COR-L47 (cell line): ENCODE measurements at places on chromosomes 12 and 14.

GRCh38 chr12:93895089-93895445 lies 217.9 kb downstream of the CRADD start:
- DNase-seq: no peak

- DNase-seq: no peak
Measured at GRCh38 chr12:18400186-18400585, 138.9 kb downstream of the PIK3C2G start.

- DNase-seq: no peak
Measured at GRCh38 chr12:104846056-104846767, 111.9 kb downstream of the SLC41A2 start.

- DNase-seq: no peak
Measured at GRCh38 chr12:79521576-79521975, 169.2 kb downstream of the PAWR start.

DNA sequence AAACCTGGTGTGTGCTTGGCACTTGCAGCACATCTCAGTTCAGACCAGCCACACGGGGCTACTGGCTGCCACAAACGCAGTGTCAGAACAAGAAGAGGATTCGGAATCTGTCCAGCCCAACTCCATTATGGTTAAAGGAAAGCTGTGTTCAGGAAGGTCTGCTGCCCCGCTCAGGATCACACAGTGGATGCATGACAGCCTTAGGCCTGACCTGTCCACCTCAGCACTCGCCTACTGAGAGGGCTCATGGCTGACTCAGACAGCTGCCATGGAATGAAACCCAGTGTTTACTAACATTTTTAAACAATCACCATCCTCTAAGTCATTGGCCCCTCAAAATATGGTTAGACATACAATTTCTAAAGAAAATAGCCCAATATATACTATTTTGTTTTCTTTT lies 5.6 kb upstream of the NIN start:
- DNase-seq: no peak

DNA sequence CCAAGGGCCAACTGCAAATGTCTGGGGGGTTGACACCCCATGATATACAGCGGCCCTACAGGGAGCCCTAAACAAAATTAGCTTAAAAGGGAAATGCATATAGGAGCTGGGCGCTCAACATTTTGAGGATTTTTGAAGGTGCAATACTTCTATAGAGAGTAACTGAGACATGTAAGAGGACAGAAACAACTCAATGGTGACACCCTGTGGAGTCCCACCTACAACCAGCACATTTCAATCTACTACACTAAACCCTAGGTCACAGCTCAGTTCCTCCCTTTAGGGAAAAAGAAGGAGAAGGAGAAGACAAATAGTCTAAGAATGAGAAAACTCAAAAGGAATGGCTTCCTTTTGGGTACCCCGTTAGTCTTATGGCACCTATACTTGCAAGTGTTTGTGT lies 1010.5 kb upstream of the NOVA1 start:
- DNase-seq: no peak

GRCh38 chr12:99611599-99611998 lies 36.0 kb upstream of the GARIN6 start:
- DNase-seq: no peak

DNA sequence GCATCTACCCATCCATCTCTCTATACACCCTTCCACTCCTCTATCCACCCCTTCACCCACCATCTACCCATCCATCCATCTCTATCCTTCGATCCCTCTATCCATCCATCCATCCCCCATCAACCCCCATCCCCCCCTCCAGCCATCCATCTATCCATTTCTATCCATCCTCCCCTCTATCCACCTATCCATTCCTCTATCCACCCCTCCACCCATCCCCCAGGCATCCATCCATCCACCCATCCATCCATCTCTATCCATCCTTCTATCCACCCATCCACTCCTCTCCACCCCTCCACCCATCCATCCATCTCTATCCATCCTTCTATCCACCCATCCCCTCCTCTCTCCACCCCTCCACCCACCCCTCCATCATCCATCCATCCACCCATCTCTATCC lies 17.5 kb upstream of the GPR132 start:
- no peak for DNase-seq

DNA sequence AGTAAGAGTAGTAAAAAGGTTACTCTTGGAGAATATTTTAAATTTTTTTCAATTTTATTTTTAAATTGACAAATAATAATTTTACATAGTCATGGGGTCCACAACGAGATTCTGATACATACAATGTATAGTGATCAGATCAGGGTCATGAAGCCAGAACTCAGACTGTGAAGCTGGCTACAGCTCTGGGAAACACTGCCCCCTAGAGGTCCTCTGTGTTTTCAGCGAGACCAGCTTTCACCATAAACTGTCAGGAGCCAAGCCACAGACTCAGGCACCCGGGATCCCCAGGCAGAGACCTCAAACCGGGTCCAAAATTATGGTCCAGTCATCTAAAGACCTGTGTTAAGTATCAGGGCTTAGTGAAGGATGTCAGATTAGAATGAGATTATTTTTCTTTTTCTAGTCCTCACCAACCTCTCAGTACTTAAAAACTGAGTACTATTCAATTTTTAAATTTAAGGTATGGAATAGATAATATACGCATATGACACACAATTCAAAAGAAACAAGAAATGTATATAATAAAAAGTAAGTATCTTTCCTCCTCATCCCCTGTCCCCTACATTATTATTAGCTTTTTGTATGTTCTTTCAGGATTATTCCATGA lies 397.1 kb downstream of the MDGA2 start:
- DNase-seq: peak; percentile 3

DNA sequence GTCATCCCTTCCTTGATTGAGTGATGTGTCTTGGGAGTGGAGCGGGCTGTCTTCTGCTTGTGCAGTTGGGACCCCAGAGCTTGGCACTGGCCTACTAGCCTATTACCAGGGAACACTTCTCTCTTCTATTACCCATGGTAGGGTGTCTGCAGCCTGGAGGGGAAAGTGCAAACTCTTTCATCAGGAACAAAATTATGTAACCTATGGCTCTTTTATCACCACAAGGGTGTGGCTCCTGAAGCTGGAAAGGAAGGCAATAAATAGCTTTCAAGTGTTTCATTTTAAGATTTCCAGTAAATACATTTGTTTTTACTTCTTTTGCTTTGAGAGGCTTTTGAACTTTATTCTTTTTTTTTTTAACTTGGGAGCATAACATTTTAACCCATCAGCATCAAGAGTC lies 349.7 kb upstream of the FAR2 start:
- no peak for DNase-seq

DNA sequence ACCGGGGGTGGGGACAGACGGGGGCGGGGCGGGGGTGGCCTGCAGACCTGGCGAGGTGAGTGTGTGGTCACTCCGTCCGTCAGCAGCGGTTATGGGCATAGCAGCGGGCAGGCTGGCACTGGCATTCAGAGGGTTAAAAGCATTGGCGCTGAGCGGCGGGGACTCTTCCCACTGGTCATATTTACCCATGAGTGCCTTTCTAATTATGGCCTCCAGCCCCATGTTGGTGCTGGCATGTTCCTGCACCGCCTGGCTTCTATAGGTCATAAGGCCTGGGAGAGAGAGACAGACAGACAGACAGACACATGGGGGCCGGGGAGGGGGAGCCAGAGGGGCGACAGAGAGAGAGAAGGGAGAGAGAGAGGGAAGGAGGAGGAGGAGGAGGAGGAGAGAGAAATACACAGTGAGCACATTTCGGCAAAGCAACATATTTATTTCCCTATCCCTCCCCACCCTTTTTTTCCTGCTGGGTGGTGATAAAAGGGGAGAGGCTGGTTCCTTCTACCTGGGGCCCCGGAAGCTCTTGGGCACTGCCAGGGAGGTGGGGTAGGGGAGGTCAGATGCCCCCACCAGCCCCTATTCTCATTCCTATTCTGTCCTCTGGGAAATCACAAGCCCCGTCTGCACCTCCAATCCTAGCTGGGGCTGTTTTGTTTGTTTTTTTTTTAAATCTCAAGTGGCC lies 32.6 kb downstream of the RFLNA start:
- DNase-seq: no peak

- DNase-seq: no peak
Measured at GRCh38 chr14:86787717-86788116, 1205.3 kb downstream of the GALC start.

- no peak for DNase-seq
Measured at GRCh38 chr12:111842556-111843396, 748 bp downstream of the MAPKAPK5 start.

- DNase-seq: no peak
Measured at GRCh38 chr12:115511986-115512711, 765.3 kb downstream of the MED13L start.

- DNase-seq: no peak
Measured at GRCh38 chr14:23043754-23044153, 1.7 kb downstream of the PSMB11 start.

DNA sequence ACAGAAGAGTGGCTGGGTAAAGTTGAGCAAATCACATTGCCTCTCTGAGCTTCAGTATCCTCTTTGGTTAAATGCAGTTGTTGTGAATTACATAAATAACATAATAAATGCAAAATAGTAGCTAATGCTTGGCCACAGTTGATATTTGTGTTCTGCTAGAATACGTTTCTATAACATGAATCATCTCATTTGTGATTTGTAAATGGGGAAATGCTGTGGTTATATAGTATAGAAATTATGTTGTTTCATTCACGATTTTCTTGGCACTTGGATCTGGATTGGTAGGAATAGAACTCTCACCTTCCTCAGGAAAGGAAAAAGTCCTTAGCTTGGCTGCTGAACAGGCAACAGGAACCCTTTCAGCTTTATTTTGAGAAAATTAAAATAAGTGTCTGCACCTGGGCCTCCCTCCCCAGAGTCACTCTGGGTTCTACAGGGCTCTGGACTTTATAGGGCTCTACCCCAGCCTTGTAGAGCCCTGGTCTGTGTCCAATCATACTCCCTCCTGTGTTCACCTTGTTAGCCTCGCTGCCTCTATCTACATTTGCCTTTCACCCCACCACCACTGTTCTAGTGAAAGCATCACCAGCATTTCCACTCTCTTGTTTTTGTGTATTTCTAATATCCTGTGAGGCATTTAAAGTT lies 107.7 kb upstream of the BCAT1 start:
- no peak for DNase-seq

GRCh38 chr14:95196268-95196667 lies 38.9 kb upstream of the DICER1 start:
- no peak for DNase-seq

DNA sequence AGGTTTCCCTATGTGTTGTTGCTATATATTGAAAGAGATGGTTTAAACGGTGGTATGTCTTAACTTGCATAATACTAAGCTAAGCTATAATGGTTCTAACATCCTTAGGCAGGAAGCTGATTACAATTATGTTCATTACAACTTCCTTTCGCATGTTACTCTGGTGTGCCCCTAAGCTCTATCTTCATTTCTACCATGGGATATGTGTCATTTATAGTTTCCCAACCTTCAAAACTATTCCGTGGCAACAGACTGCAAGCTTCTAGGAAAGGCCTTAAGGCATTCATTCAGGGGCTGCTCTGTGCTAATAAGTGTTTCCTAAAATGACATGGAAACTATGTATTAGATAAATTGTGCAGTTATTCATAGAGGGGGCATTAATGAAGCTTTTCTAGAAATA lies 294.6 kb downstream of the GXYLT1 start:
- DNase-seq: no peak

DNA sequence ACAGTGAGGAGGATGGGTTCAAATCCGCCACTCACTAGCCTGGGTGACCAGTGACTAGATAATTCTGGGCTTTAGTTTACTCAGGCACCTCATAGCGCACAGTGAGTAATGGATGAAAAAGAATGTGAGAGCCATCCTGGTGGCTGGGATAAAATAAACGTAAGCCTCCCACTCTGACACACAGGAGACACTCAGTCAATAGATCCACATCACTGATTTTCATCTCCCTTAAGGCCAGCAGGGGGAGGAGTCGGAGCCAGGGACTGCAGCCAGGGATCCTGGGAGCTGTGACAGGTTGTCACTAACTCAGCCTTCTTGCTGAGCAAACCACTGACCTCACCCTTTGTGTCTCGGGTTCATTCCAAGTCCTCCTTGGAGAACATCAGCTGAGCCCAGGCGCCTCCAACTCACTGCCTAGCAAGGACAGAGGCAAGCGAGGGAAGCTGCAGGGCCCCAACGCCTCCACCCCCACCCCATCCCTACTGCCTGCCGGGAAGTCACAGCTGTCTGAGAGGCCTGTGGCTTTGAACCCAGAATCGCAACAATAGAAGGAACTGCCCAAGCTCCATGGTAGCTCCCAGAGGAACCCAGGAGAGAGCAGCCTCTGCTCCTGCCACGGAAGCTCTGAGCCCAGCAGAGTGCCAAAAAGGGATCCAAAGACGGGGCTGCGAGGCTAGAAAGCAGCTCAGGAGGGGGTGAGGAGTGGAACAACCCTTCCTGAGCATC lies 30.7 kb downstream of the PXN start:
- peak; percentile 35 for DNase-seq

DNA sequence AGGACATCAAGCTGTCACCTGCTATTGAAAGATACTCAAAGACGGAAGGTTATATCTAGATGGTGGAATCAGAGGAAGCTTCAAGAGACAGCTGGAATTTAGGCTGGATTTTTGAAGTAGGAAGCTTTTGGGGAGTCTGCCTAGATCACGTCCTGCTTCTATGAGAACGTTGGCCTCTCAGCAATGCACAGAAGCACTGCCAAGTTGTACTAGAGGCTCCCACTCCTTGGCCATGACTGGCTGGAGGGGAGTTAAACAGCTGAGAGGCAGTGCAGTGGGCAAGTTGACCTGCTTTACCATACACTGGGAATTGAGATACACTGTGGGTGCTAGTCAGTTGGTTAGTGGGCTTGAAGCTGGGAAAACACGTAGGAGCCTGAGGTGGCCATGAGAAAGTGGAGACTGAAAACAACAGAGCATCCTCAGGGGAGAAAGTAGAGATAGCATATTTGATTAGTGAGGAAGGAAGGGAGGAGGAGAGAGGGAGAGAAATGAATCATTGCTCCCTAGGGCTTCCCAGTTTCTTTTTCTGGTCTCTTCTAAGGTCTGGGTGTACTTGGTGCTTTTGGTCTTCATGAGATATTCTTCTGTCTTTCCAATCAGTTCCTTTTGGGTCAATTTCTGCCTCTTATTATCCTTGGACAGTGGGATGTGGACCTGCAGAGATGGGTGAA lies 110.8 kb downstream of the EMP1 start:
- DNase-seq: no peak

DNA sequence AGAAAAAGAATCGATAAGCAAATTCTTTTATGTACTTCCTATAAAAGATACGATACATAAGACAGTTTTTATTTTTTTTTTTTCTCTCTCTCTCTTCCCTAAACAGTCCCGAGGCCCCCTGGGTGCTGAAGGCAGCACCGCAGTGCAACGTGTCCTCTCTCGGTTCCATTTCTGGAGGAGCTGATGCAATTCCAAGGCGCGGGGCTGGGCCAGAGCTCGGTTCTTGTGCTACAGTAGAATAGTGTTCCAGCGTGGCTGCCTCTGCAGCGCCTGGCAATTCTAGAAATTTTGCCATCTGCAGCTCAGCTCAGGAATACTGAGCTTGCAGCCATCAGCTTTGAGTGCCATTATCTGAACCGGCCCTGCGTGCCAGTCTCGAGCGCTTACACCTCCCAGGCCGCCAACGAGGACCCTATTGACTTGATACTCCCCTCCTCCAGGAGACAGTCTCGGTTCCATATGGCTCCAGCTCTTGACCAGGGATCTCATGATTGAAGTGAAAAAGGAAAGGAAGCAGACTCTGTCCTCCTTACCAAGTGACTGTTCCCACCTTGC lies 630 bp downstream of the ALDH1L2 start:
- no peak for DNase-seq

GRCh38 chr12:108234158-108234557 lies 105.0 kb downstream of the CMKLR1 start:
- DNase-seq: no peak

GRCh38 chr12:66763467-66763866 lies 84.6 kb upstream of the GRIP1 start:
- DNase-seq: peak; percentile 80
